ENCODE measurements at places on chromosomes 11 and 22.

DNA sequence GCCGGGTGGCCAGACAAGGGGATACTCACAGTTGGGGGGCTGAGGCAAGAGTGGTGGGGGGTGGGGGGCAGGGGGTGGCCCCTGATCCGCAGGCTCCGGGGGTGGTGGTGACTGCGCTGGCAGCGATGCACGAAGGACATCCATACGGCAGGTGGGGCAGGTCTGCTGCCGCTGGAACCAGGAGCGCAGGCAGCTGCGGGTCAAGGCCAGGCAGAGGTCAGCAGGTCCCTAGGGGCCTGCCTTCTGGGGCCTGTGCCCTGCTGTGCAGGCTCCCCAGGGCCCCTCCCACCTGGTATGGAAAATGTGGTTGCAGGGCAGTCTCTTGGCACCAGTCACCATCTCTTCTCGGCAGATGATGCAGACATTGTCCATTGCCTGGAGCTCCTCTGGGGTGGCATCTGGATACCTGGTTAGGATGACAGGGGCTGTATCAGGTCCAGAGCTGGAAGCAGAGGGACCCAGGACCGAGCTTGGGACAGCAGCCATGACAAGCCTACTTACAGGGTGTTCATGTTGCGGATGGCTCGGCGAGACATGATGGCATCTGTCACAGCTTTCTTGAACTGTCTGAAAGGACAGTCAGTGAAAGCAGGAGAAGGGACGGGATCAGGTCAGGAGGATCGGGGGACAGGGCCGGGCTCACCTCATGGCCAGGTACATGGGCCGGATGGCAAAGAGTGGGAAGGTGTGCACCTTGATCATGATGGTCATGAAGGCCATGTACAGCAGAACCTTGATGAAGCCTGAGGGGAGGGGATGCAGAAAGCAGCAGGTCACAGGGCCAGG, 3.5 kb downstream of the SYVN1 start:
- no peak for DNase-seq

GRCh38 chr11:15258433-15259165, 143.9 kb downstream of the INSC start:
- no peak for DNase-seq

DNA sequence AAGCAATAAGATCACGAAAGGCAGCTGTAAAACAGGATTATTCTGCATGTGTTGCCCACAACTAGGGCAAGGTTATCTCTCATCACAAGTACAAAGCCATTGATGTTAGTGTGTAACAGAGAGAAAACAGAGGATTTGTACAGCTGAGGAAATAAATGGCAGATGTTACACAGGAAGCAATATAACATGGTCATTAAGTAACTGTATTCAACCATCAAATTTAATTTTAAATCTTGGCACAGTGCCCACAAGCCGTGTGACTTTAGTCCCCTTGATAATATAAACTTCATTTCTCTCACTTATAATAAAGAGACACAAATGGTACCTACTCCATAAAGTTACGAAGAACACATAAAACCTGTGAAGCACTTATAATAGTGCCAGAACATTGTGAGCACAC, 17.3 kb downstream of the OR51E2 start:
- no peak for DNase-seq

DNA sequence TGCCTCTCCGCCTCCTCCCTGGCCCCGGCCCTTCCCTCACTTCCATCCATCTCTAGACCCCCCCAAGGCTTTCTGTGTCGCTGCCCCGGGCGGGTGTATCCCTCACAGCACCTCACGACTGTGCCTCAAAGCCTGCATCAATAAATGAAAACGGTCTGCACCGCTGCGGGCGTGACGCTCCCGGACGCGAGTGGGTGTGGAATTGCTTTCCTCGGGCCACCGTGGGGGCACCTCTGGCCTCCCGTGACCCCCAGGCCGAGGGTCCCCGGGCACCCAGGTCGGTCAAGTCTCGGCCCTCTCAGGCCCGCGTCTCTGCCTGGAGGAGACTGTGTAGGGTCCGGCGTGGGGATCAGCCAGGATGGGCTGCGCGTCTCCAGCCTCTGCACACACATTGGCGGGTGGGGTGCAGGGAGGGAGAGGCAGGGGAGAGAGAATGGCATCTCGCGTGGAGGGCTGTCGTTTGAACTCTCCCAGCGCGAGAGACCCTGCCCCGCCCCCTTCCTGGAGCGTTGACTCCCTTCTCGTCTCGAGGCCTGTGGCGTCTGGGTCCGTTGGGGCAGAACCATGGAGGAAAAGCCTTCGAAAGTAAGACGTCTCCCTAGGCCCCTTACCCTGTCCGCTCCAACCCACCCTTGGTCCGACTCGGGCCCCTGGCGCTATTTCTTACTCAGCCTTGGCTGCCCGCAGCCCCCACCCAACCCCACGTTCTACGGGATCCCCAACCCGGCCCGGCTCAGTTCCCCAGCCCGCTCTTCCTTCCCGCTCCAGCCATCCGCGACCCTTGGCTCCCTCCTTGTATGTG, at the start of gene CATSPERZ:
Gene CATSPERZ (plus strand): TSS at position 512 of the 802 bp plus-strand sequence. CDS start 53 bp downstream, at position 565.
- no peak for DNase-seq

DNA sequence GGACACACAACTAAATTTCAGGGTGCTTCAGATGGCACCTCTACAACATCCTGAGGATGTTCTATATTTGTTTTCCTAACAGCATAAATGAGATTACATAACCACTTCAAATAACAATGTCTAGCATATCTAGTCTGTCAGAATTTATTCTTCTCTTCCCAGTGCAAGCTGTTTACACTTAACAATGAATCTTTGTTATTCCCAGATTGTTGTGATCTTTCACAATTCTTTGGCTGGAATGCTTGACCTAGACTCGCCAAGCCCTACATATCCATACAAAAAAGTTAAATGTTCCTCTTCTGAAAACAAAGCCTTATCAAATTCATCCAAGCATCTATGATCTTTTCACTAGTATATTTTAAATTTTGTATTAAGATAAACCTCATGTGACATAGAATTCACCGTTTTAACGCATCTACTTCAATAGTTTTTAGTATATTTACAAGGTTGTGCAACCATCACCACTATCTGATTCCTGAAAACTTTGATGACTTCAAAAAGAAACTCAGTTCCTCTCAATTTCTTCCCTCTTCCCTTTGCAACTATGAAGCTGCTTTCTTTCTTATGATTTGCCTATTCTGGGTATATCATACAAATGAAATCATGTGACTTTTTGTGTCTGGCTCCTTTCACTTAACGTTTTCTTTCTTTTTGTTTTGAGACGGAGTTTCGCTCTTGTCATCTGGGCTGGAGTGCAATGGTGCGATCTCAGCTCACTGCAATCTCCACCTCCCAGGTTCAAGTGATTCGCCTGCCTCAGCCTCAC, 61.7 kb upstream of the CHRNA10 start:
- no peak for DNase-seq

- peak; percentile 86 for DNase-seq
Observed at GRCh38 chr11:75384438-75385080, 14.8 kb upstream of the RPS3 start.

GRCh38 chr11:69051381-69052342, 2.9 kb downstream of the TPCN2 start:
- DNase-seq, result no peak

DNA sequence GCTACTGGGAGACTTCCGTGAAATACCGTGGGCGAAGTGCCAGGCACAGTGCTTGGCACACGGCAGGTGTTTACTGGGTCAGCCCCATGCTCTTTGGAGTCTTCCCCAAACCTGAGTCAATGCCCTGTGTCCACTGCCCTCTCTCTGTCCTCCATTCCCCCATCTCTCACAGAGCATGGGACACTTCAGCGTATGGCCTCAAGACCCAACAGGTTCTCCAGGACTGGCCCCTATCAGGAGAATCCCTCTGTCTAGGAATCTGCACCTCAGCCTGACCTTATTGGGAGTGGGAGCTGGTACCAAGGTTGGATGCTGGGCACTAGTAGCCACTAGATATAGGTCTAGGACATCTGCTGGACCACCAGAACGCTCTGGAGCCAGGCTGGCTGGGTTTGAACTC, 67.2 kb upstream of the LMO1 start:
- DNase-seq, result no peak

GRCh38 chr11:122781378-122782195, 56.7 kb upstream of the CRTAM start:
- peak; percentile 63 for DNase-seq

DNA sequence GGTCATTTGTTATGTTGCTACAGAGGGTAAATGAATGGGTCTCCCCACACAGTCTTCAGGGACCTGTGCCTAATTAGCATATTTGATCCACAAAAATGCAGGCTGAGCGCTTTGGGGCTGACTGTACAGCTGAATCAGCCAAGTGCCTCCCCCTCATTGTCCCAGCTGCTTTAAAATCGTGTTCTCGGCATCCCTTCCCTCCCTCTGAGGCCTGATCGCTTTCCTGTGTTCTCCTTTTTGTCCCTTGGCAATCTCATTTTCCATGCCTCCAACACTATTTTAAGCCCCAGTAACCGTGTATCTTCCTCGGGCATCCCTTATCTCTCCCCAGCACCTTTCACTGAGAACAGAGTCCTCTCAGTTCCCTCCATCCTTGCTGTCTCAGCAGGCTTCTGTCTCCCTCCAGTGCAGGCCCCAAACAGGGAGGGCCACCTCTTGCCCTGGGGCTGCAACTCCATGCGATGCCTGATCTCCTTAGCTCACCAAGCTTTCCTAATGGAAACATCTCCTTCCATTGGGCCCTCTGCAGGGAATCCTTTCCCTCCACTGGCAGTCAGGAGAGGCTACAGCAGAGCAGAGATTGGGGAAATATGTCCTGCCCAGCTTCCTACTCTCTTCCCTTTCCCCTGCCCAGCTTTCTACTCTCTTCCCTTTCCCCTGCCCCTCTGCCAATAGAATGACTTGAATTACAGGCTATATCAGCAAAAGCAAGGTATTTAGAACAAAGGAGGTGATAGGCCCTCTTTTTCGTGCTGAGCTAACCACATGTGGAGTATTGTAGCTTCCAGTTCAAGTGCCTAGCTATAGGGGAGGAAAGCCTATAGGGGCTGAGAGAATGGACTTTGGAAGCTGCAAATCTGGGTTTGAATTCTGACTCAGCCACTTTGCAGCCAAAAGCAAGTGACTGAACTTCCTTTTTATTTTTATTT, 13.8 kb downstream of the UQCR10 start:
- DNase-seq, result no peak

DNA sequence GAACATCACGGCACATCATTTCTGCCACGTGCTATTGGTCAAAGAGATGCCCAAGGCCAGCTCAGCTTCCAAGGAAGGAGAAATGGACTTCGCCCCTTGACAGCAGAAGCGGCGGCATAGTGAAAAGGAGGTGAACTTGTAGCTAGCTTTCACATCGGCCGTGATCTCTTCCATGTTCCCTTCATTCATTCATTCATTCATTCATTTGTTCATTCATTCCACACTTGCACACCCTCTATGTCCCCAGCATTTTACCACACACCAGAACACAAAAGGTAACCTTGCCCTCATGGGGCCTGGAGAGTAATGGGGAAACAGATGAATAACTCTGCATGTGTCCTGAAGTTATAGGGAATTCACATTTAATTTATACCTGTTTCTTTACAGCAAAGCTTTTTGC, 1.1 kb upstream of the CYTH4 start:
- no peak for DNase-seq

DNA sequence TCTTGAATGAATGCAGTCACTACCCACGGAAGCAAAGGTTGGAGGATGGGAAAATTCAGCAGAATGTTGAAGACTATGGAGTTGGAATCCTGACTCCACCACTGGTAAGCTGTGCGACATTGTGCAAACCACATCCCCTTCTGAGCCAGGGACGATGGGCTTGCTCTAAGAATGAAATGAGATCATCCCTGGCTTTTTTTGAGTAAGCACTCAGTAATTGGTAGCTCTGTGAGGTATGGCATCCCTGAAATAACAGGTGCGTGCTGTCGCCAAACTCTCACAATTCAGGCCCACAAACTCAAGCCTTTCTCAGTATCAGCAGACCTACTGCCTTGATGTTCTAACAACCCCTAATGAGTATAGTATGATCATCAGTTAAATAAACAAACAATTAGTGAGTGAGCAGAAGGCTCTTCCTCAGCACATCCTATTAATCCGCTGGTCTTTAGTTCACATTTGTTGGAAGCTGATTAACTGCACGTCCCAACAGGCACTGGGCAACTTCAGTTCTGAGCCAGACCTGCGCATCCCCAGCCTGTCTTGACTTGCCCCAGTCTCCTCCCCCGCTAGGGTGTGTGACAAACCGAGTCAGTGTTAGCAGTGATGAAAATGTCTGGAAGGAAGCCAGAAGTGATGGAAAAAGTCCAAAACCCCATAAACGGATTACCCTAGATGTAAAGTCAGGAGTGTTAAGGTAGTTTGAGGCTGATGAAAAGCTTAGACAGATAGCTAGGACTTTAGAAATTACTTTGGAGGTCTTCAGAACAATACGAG, 235.5 kb downstream of the GRIK4 start:
- DNase-seq, result no peak

- no peak for DNase-seq
Observed at GRCh38 chr11:79393362-79394043, 47.3 kb downstream of the TENM4 start.

DNA sequence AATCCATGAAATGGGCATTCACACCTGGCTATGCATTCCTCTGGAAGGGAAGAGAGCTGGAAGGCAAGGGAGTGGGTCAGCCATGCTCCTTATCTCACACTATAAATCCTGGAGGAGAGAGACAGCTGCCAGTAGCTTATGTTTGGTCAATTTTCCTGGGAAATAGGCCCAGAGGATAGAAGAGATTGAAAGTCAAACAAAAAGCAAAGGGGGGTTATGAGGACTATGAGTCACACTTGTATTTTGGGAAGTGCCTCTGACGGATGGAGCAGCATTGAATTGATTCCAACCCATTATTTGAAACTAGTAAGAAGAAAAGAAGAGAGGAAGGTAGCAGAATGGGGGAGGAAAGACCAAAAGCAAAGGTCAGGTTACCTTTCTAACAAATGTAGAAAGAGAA, 25.0 kb downstream of the SNX19 start:
- DNase-seq, result no peak

DNA sequence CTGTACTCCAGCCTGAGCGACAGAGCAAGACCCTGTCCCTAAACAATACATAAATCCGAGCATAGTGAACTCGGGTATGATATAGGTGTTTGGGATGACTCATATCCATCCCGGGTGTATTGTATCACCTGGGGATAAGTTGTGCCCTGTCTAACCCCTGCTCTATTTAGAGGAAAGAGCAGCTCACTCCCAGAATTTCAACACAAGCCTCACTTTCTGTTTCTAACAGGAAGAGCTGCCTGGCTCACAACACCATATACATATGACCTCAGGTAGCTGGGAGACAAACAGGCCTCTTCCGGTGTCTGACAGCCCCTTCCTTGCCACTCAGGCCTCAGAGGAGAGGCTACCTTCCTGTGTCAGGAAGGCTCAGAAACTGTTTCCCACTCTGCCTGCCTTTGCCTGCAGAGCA, 9.9 kb upstream of the MICALL1 start:
- DNase-seq, result no peak
